ENCODE measurements at places on chromosomes 5 and 9.

GRCh38 chr5:151233616-151234085 is 9.8 kb upstream of the CCDC69 start:
- no peak for DNase-seq

GRCh38 chr5:74212336-74212735 is 428.2 kb downstream of the ENC1 start:
- no peak for DNase-seq

GRCh38 chr9:111916234-111916645 is 19.6 kb downstream of the UGCG start:
- no peak for DNase-seq

- no peak for DNase-seq
Observed at GRCh38 chr9:136268735-136269134, 23.1 kb upstream of the QSOX2 start.

- DNase-seq = no peak
Observed at GRCh38 chr9:130174920-130175321, 2.7 kb downstream of the NCS1 start.

DNA sequence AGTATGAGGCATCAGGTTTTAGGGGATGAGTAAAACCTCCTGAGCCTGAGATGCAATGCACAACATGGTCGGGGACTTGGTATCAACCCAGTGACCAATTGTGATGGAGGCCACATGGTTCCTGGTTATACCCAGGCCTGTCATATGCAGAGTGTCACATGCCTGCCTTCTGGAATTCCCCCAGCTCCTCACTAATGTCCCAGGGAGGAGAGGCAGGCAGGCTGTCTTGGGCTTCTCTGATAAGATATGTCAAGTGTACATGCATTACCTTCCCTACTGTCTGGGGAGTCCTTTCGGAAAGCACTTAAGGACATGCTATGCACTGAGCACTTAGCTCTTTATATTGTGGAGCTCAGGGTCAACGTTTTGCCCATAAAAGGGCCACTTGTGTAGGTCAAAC is 14.2 kb upstream of the PALM2AKAP2 start:
- DNase-seq = no peak

- DNase-seq = no peak
Observed at GRCh38 chr5:127447827-127448226, 69.6 kb upstream of the PRRC1 start.

- no peak for DNase-seq
Observed at GRCh38 chr9:69198521-69199220, 24.6 kb downstream of the TJP2 start.

DNA sequence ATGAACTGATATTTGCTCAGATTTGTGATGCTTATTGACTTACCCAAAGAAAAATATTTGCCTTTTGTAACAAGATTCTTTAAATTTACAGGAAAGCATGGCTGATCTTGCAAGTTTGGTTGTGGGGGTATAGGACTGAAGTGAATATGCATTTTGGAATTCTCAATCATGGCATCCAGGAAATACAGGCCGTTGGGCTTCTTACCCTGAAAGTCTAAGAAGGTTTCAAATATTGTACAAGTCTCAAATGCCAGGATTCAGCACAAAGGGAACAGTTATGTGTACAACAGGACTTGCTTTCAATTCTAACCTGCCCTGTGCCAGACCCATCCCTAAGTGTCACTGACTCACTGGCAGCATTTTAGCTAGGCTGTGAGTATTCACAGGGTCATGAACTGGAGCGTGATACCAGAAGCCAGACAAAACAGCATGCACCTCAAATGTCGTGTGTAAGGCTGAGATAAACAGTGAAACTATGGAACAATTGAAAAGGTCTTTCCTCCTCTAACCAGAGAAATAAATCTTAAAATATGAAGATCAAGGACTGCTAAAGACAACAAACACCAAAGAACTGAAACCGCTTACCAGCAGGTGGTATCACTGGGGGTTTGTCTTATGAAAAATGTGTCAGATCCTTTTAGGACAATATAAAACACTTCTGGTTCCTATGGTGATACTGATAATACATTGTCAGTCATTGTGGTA is 168.6 kb upstream of the RGMB start:
- no peak for DNase-seq

DNA sequence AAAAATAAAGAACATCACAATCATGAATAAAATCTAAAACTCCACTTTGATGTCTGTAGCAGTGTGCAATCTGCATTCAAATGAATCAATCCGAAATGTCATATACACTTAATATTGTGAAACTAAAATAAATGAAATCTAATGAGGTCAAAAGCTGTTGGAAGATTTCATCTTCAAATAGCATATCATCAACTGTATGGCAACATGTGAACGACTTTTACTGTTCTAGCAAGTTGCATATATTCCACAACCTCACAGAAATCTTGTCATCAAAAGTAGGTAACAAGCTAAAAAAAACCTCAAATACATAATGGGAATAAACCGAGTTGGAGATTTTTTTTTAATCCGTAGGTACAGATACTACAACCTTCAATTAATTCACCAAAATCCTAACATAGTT is 1.2 kb downstream of the PTBP3 start:
- DNase-seq = no peak

GRCh38 chr5:54470128-54470527 is 14.6 kb downstream of the HSPB3 start:
- DNase-seq = no peak

DNA sequence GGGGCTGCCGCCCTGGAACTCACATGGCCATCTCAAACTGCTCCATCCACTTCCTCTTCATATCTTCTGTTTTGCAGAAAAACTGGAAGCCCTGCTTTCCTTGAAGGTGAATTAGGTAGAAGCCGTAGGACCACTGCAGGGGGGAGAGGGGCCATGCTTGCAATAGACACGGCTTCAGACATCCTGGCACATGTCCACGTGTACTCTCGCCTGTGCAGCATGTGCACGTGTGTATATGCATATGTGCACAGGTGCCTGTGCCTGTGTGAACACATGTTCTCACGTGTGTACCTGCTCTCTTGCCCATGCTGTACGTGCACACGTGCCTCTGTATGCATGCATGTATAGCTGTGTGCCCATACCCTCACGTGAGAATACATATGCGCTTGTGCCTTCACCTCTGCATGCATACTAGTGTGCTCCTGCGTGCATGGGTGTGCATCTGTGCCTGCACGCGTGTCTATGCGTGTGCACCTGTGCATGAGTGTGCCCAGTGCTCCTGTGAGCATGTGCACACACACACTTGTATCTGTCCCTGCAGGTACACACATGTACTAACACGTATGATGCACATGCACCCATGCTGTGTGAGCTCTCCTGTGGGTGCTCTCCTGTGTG is 47.7 kb upstream of the SARDH start:
- no peak for DNase-seq

DNA sequence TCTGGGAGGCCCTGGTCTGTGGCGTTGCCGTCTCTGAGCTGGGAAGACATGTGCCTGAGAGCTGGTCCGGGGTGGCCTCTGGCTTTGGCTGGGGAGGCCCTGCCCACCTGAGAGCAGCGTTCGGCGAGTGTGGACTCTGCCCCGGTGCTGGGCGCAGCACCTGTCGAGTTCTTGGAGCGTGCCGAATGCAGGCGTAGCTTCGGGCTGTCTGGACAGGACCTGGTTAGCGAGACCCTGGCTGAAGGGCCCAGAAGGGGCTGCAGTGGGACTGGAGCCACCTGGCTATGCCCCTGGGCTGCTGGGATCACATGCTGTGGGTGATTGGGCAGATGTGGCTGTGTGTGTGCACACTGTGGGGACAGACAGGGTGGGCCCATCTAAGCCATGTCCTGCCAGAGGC is 56.5 kb downstream of the RXRA start:
- DNase-seq = no peak

GRCh38 chr9:27086818-27087680 is 22.0 kb upstream of the TEK start:
- DNase-seq = no peak

GRCh38 chr5:35990941-35991611 is at the start of gene UGT3A1:
Gene UGT3A1 (minus strand): TSS chr5:35991390. CDS start chr5:35991240, 150 bp downstream.
- DNase-seq = no peak

GRCh38 chr9:34179213-34180136 is 632 bp downstream of the UBAP1 start:
- DNase-seq = peak; percentile 54

GRCh38 chr9:88429595-88430430 is 41.6 kb downstream of the SPIN1 start:
- no peak for DNase-seq

DNA sequence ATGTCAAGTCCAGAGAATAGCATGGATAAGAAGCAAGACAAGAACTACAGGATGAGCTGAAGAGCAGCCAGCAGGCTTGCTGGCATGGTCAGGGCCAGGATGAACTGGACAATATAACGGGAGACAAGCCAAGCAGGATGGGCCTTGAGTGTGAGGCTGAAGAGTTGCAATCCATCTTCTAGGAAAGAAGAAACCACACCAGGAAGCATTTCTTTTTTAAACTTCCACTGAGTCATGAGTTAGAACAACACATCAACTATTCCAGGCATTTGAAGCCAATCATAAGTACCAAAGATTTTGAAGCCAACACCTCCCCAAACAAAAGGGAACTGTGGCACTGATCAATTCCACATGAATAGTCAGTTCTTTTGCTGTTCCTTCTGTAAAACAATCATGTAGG is 27.3 kb downstream of the SLC31A2 start:
- no peak for DNase-seq

GRCh38 chr5:56167519-56167918 is 65.6 kb downstream of the ANKRD55 start:
- DNase-seq = no peak

- DNase-seq = no peak
Observed at GRCh38 chr9:135179976-135180375, 92.5 kb downstream of the OLFM1 start.

DNA sequence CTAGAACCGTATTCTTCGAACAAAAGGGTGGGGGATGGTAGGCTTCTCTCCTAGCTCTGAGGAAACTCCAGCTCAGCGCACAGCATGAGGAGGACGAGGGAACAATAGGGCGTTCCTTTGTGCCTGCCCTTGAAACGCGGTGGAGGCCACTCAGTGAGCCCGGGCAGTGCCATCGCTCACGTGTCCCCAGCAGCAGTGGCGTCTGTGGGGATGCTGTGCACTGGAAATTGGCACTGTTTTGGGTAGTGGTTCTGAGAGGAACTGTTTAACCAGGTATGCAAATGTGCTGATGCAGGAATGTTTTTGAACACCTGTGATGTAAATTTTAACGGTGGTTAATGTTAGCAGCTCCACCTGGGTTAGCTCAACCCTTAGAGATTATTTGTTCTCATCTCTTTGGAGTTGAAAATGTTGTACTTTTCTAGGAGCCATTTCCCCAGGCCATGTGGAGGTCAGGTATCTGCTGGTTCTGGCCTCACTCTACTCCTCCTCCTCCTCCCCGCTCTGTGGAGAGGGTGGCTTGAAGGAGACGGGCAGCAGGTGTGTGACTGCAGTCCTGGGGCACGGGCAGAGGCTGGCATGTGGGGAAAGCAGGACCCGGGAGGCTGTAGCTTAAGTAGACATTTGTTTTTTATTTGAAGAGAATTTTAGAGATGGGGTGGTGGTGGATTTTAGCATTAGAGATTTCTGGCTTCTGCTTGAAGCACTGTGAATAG is 48.3 kb downstream of the EHMT1 start:
- DNase-seq = no peak

- no peak for DNase-seq
Observed at GRCh38 chr5:175670372-175670771, 12.5 kb downstream of the HRH2 start.
